SHP77 (cell line): ENCODE measurements at places on chromosomes 2 and 18.

DNA sequence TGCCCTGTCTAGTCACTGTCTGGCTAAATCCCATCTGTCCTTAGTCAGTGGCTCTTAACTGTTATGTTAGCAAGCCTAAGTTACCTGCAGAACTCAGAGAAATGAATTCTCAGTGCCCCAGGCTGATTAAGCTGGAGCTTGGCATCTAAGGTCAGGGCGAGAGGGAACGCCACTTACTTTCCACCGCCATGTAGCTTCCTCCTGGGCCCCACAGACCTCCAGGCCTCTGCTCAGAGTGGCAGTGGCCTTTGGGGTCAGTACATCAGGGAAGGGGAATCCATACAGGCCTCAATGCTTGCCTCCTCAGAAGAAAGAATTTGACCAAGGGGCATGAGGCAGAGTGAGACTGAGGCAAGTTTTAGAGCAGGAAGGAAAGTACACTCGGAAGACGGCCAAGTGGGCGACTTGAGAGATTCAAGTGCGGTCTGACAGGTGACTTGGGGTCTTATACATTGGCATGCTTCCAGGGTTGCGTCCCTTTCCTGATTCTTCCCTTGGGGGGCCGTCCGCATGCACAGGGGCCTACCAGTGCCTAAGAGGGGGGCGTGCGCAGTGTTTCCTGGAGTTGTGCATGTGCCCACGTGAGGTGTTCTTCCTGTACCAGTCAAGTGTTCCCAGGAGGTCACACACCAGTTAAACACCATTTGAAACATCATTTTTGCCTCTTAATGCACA lies 64.1 kb downstream of the EMILIN2 start:
- DNase-seq: no peak

DNA sequence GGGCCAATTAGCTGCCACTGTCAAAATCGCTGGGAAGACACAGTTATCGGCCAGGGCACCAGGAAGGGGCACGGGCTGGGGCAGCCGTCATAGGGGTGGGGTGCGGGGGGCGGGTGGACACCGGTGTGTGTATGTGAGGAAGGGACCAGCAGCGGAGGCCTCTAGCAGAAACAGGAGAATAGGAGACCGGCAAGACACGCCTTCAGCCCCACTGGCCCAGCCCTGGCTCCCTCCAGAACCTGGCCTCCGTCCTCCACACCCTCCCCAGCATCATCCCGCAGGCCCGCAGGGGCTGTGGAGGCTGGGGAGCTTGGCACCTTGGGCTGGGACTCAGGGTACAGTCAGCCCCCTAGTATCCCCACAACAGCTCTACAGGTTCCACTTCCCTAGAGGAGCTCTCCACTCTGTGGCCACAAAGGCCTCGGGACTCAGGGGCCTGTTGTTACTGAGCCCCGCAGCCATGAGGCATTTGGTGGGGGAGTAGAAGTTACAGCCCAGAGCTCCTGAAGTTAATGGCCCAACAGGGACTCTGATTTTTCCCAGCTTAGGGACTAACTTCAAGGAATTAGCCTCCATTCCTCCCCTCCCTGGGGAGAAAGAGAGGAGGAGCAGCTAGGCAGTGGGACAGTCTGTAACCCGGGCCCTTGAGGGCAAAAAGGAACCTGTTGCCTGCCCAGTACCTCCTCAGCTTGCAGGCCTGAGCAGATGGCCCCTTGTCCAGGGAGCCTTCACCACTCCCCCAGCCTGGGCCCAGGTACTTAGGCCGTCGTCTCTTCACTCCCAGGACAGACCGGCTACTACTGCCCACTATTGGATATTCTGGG lies 19.9 kb downstream of the SH2D6 start:
- peak; percentile 73 for DNase-seq

DNA sequence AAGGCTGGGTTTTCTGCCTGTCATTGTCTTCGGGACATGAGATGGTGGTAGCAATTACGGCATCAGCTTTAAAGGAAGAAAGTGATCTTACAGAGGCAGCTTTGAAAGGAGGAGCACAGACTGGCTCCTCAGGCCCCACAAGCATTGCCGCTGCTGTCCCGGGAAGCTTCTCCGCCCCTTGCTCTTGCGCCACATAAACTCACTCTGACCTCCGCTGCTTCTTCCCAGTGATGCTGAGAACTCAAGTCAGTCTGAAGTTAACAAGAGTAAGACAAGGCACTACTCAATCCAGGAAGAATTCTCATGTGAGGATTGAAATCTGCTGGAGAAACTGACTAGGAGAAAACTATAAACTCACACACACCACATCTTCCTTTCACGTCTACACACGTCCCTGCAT lies 112.4 kb upstream of the RIOK3 start:
- no peak for DNase-seq

- DNase-seq: no peak
Observed at GRCh38 chr2:127637236-127637630, 8.7 kb upstream of the GPR17 start.

GRCh38 chr2:204775766-204776165 lies 230.5 kb downstream of the PARD3B start:
- no peak for DNase-seq

DNA sequence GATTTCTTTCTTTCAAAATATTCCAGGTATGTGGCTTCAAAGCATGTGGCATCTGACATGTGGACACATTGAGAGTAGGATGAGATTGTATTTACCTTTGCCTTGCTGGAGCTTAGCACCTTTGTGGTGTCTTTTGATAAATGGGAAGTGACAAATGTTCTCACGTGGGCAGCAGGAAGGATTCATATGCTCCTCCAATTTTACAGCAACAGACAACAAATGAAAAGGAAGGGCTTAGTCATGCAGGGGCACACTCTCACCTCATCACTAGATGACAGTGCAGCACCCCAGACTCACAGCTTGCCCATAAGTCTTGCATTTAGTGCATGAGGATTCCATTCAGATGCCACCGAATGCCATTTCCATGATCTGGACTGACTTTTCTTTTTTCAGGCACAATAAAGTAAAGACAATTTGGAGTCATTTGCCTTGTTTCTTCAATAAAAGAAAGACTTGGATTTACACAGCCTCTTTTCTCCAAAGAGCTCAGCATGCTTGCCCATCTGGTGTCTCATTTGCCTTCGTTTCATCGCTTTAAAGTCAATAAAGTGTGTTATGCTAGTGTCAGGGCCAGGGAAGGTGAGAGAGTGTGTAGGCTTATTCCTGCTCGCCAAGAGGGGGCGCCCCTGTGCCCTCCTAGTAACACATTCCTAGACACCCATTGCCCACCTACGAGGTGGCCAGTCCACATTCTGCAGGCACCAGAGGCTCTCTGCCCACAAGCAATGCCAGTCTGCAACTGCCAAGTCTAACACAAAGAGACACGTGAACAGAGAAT lies 39.6 kb upstream of the DAPL1 start:
- no peak for DNase-seq

- DNase-seq: peak; percentile 50
Observed at GRCh38 chr18:31610286-31611205, 18.9 kb downstream of the TTR start.

GRCh38 chr2:196284866-196285557 lies 113.6 kb upstream of the STK17B start:
- no peak for DNase-seq

- DNase-seq: no peak
Observed at GRCh38 chr2:12688091-12688490, 28.6 kb upstream of the TRIB2 start.

DNA sequence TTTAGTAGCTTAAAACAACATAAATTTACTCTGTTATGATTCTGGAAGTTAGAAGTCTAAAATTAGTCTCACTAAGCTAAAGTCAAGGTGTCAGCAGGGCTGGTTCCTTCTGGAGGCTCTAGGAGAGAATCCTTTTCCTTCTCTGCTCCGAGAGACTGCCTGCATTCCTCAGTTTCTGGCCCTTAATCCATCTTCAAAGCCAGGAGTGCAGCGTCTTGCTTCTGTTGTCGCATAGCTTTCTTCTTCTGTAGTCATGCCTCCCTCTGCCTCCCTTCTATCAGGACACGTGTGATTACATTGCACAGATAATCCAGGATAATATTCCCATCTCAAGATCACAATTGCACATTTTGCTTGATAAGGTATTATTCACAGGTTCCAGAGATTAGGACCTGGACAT lies 35.1 kb downstream of the DAPL1 start:
- DNase-seq: no peak

- DNase-seq: no peak
Observed at GRCh38 chr18:73458186-73458964, 590.6 kb upstream of the NETO1 start.

- no peak for DNase-seq
Observed at GRCh38 chr18:9353596-9353995, 19.0 kb downstream of the TWSG1 start.
